Ascending aorta (tissue), 2 donors: ENCODE measurements at places on chromosomes 16 and 17.

DNA sequence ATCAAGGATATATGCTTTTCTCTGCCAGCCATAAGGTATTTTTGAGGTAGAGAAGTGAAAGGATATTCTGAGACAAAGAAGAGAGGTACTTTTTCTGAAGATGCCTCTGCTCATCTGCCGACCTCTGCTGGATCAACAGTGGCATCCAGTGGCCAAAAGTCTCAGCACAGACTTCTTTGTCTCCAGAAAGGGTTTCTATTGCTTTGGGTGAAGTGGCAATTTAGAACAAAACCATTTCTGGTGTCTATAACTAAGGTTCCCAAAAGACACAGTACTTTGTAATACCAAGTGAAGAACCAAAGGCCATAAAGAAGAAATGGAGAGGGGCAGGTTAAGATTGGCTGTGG, 155.2 kb upstream of the C17orf78 start:
- no peaks in the 10 kb centered on the region for H3K4me1 ChIP-seq
- no peak overlapping the region for H3K27ac ChIP-seq
- H3K4me3 ChIP-seq: no peak overlapping the region
- H3K36me3 ChIP-seq: peaks cover 20% of the 10 kb centered on the region
- DNase-seq: no peak

- no peaks in the 10 kb centered on the region for H3K36me3 ChIP-seq
- H3K27me3 ChIP-seq: peaks cover 4% of the 10 kb centered on the region
- DNase-seq: peak; percentile 28
- H3K27ac ChIP-seq: no peak overlapping the region
Observed at GRCh38 chr17:5120036-5120435, 4.2 kb downstream of the USP6 start.

- no peak overlapping the region for H3K27ac ChIP-seq
- H3K36me3 ChIP-seq: no peaks in the 10 kb centered on the region
- DNase-seq: no peak
- H3K4me3 ChIP-seq: no peak overlapping the region
- no peaks in the 10 kb centered on the region for H3K27me3 ChIP-seq
- H3K4me1 ChIP-seq: no peaks in the 10 kb centered on the region
Observed at GRCh38 chr17:57966246-57966645, 11.0 kb upstream of the CUEDC1 start.

DNA sequence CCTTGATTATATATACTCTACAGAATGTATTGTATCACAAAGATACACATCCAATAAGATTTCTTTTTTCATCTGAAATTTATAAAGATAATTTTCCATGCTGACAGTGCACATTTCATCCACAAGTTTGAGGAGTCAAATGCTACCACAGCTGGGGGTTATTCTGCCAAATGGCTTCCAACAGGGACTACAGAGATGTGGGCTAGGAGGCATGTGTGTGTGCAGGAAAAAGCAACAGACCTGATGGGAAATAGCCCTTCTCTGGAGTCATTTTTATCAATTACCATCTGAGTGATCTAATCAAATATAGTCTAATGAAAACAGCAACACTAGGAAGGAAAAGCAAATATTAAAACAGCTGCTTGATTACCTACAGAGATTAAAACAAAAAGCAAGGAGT, 290.5 kb downstream of the CEP112 start:
- no peaks in the 10 kb centered on the region for H3K4me1 ChIP-seq
- no peak overlapping the region for H3K4me3 ChIP-seq
- no peaks in the 10 kb centered on the region for H3K36me3 ChIP-seq
- DNase-seq: no peak

DNA sequence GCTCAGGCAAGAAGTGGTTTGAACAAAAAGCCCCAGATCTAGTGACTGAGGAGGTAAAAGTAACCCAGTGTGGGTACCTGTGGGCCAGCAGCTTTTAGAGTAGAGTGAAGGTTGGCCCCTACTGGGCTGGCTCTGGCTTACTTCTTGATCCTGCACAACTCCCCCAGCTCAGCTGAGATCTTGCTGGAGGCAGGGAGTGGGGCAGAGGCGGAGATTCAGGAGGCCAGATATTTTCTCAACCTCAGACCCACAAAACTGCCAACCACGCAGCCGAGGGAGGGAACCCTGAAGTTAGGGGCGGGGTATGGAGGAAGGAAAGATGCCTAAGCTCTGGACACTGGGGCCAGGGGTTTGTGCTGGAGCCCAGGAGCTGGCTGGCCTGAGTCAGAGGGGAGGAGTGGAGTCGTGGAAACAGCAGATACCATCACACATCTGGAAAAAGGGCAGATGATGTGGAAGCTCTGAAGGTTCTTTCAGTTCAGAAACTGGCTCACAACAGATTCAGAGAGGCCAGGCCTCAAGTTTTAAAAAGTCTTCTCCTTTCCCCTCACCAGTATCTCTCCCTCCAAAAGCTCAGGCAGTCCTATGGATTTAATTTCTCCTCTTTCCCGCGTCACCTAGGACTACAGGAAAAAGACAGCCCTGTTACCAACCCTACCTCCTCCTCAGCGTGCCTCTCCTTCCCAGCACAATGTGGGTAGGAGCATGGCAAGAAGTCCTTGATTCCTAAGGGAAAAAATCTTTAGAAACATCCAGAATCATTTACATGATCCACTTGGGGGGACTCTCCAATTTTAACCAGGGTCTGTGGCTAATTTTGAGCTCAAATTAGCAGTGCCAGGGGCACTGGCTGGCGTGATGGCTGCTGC, 48.1 kb downstream of the MYO18A start:
- peak overlapping the region; percentile 90 for H3K27ac ChIP-seq
- peaks cover 14% of the 10 kb centered on the region for H3K4me1 ChIP-seq
- peaks cover 3% of the 10 kb centered on the region for H3K36me3 ChIP-seq
- DNase-seq: peak; percentile 87
- no peaks in the 10 kb centered on the region for H3K27me3 ChIP-seq
- H3K4me3 ChIP-seq: no peak overlapping the region
